SK-N-SH (cell line): ENCODE measurements at places on chromosomes 6 and 20. TPM values are rescaled to one million over a fixed set of nuclear protein-coding genes. Genes with fewer than 3 reads are reported as not detected.

CDSN gene
- polyA plus RNA-seq: 0.02 TPM in 1 of 2 replicates, not detected in the other

TUBB2B gene
- polyA plus RNA-seq: 161 and 162 TPM in 2 replicates

SYCP2 gene
- 0.71 and 0.76 TPM in 2 replicates for polyA plus RNA-seq

GNAS-AS1 gene
- polyA plus RNA-seq: 1.2 and 1.5 TPM in 2 replicates

POM121L2 gene
- polyA plus RNA-seq: not detected in 2 replicates

ANKEF1 gene
- 2.3 and 2.9 TPM in 2 replicates for polyA plus RNA-seq

SPO11 gene
- polyA plus RNA-seq: not detected in 2 replicates

NKX2-4 gene
- not detected in 2 replicates for polyA plus RNA-seq

SSTR4 gene
- not detected in 2 replicates for polyA plus RNA-seq

CDH4 gene
- polyA plus RNA-seq: not detected in 2 replicates

HCRTR2 gene
- polyA plus RNA-seq: not detected in 2 replicates

UBR2 gene
- 5.2 and 7.2 TPM in 2 replicates for polyA plus RNA-seq

GABRR2 gene
- polyA plus RNA-seq: 0.08 and 0.18 TPM in 2 replicates

GRM1 gene
- 0.03 and 0.05 TPM in 2 replicates for polyA plus RNA-seq

EYA2 gene
- polyA plus RNA-seq: 0.05 TPM in 1 of 2 replicates, not detected in the other

CPNE5 gene
- polyA plus RNA-seq: 0.30 and 0.47 TPM in 2 replicates

ZKSCAN3 gene
- 2.6 and 3.0 TPM in 2 replicates for polyA plus RNA-seq

KIF13A gene
- polyA plus RNA-seq: 18.2 and 23.1 TPM in 2 replicates

IRAK1BP1 gene
- polyA plus RNA-seq: 1.8 and 2.4 TPM in 2 replicates

OPN5 gene
- not detected in 2 replicates for polyA plus RNA-seq

OGFRL1 gene
- polyA plus RNA-seq: 2.4 and 3.3 TPM in 2 replicates

TREML1 gene
- not detected in 2 replicates for polyA plus RNA-seq

KIF25 gene
- not detected in 2 replicates for polyA plus RNA-seq

C6orf47 gene
- 10.3 and 11.5 TPM in 2 replicates for polyA plus RNA-seq

HDGFL1 gene
- polyA plus RNA-seq: not detected in 2 replicates

SMIM28 gene
- not detected in 2 replicates for polyA plus RNA-seq

SIGLEC1 gene
- not detected in 2 replicates for polyA plus RNA-seq

PPP1R18 gene
- polyA plus RNA-seq: 57.3 and 73.2 TPM in 2 replicates

TGM3 gene
- not detected in 2 replicates for polyA plus RNA-seq

OR2H2 gene
- polyA plus RNA-seq: not detected in 2 replicates

MEP1A gene
- not detected in 2 replicates for polyA plus RNA-seq

ARHGAP40 gene
- polyA plus RNA-seq: 0.02 TPM in 1 of 2 replicates, not detected in the other

C6orf132 gene
- polyA plus RNA-seq: not detected in 2 replicates

CD93 gene
- 0.02 and 0.03 TPM in 2 replicates for polyA plus RNA-seq

PI16 gene
- polyA plus RNA-seq: 0.02 TPM in 1 of 2 replicates, not detected in the other

HRH3 gene
- 0.02 TPM in 2 replicates for polyA plus RNA-seq

SLC35D3 gene
- 0.05 and 0.16 TPM in 2 replicates for polyA plus RNA-seq

LINC00237 gene
- not detected in 2 replicates for polyA plus RNA-seq

SIRPB1 gene
- 0.19 and 0.53 TPM in 2 replicates for polyA plus RNA-seq

CLVS2 gene
- polyA plus RNA-seq: 0.05 TPM in 2 replicates

NINL gene
- 22.5 and 23.9 TPM in 2 replicates for polyA plus RNA-seq

IRF4 gene
- polyA plus RNA-seq: not detected in 2 replicates

IP6K3 gene
- polyA plus RNA-seq: 0.13 and 0.21 TPM in 2 replicates

NHSL1 gene
- under 0.01 TPM in 1 of 2 replicates, not detected in the other for polyA plus RNA-seq

SLC16A10 gene
- polyA plus RNA-seq: 0.08 and 0.12 TPM in 2 replicates

OOEP gene
- not detected in 2 replicates for polyA plus RNA-seq

PAK5 gene
- polyA plus RNA-seq: 0.03 and 0.06 TPM in 2 replicates

AAR2 gene
- 17.4 and 23.4 TPM in 2 replicates for polyA plus RNA-seq

OR12D3 gene
- not detected in 2 replicates for polyA plus RNA-seq

CTAGE9 gene
- not detected in 2 replicates for polyA plus RNA-seq

LIN28B gene
- polyA plus RNA-seq: 0.67 and 0.91 TPM in 2 replicates

CRISP3 gene
- not detected in 2 replicates for polyA plus RNA-seq

SIRPA gene
- polyA plus RNA-seq: 6.8 and 9.1 TPM in 2 replicates

PKIG gene
- polyA plus RNA-seq: 63.9 and 92.9 TPM in 2 replicates

PRDM1 gene
- 2.3 and 4.0 TPM in 2 replicates for polyA plus RNA-seq
